ENCODE measurements at places on chromosomes 5 and 9.

DNA sequence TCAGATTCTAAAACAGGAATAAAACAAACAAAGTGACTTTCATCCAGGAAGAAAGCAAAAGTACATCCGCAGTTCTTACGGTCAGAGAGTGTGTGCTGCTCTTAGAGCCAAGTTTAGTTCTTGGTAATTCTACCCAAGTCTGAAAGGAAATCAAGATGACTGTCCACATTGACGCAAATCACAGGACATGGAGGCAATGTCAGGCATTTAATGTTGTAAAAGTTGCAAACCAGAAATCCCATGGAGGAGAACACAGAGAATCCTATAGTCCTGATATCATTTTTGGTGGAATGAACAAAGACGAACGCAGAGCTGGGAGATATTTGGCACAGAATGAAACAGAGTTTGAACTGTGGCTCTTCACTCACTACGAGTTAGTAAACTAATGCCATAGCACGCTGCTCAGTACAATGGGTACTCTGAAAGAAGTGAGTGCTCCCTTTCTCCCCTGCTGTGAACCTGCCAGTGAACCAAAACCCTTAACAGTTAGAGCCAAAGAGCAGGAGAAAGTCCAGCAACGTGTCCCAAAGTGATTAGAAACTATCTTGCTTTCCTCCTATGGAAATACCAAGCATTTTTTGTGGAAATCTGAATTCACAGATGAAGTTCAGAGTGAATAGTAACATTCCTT, 74.3 kb downstream of the MUSK start:
- DNase-seq, result no peak

GRCh38 chr5:30900367-30900766, 293.1 kb upstream of the CDH6 start:
- no peak for DNase-seq

DNA sequence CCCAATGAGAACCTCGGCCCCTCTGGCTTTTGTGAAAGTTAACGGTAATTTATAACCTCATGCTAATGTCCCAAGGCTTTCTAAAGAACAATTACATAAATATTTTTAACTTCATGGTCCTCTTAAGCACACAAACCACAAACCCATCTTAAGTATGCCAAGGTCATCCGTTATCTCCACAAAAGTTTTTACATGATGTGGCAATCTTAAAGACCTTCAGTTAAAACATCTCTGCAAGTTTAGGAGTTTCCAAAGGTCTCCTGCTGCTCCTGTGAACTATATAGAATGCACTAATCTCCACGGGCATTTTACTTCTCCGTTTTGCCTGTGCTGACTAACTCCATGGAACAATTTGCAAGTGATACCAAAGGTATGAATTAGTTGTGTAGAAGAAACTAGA, 228.2 kb downstream of the TLE1 start:
- no peak for DNase-seq

- no peak for DNase-seq
Measured at GRCh38 chr9:114745108-114745848, 60.6 kb downstream of the TNFSF15 start.

DNA sequence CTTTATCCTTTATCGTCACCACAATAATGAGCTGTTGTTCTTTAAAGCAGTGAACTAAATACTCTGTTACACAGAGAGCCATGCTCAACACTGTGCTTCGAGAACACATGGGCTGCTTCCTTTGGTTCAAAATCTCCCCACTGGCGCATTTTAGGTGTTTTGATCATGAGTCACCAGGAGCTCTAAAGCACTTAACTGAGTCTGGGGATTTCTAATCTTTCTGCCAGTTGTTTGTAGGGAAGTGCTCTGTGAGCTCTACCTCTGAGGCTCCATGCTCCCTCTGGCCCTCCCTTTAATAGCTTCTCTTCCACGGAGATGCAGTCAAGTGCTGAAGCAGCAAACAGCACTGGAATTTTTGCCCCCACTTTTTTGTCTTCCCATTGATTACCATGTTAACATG, 17.0 kb downstream of the ERAP2 start:
- no peak for DNase-seq

DNA sequence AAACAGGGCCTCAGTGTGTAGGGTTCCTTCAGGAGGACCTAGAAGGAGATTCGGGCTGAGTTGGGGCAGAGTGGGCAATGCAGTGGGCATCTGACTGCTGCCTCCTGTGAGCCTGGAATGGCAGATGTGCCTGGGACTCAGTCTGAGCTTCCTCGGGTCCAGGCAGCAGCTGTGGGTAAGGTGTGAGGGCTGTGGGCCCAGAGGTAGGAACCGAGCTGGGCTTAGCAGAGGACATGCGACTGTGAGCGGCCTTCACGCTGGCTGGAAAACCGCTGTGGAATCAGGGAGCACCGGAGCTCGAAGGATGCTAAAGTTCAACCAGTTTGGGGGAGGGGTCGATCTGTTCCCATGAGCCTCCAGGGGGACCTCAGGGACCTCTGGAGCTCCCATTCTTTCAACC, 137.0 kb downstream of the PAX5 start:
- DNase-seq, result no peak

- peak; percentile 61 for DNase-seq
Measured at GRCh38 chr5:137619191-137619870, 116.6 kb downstream of the KLHL3 start.

DNA sequence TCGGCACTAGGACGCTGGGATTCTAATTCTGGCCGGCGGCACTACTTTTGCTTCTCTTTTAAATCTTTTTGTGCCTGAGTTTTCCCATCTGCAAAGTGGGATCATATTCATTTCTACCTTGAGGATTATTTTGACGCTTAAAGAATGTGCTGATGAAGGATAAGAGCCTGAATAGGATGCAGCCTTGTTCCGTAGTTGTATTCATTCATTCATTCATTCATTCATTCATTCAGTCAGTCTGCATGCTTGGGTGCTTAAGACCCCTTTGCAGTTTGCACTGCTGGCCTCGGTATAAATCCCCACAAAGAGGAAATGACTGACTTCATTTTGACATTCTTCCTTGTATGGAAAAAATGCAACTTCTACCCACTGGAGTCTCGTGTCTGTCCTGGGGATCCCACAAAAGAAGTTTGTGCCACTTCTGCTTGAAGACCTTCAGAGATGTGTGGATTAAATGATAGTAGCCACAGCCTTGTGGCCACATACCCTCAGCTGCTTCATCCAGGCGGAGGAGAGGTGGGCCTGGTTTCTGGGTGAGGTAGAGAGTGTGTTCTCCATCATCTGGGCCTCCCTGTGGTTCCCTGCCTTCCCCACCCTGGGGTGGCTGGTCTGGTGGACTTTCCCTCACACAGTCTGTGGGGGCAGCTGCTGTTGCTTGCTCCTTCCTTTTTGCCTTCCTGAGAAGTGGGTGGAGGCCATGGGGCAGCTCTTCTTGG, 62.6 kb downstream of the PPARGC1B start:
- no peak for DNase-seq

DNA sequence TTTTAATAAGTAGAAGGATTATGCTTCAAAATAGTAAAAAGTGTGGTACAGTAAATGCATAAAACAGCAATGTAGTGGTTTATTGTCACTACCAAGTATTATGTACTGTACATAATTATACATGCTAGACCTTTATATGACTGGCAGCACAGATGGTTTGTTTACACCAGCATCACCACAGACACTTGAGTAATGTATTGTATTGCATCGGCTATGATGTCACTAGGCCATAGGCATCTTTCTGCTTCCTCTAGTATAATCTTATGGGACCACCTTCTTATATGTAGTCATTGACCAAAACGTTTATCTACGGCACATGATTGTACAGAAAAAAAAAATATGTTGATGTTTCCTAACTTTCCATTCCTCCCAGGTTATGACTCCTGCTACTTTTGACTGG, 31.9 kb upstream of the SSBP2 start:
- no peak for DNase-seq

- DNase-seq, result no peak
Measured at GRCh38 chr5:124986170-124986569, 239.7 kb upstream of the ZNF608 start.

Measured in NCI-H2171 (cell line).